Spleen (tissue), 13 donors: ENCODE measurements at places on chromosomes 3 and 15. TPM values are rescaled to one million over a fixed set of nuclear protein-coding genes. Genes with fewer than 3 reads are reported as not detected.

DNA sequence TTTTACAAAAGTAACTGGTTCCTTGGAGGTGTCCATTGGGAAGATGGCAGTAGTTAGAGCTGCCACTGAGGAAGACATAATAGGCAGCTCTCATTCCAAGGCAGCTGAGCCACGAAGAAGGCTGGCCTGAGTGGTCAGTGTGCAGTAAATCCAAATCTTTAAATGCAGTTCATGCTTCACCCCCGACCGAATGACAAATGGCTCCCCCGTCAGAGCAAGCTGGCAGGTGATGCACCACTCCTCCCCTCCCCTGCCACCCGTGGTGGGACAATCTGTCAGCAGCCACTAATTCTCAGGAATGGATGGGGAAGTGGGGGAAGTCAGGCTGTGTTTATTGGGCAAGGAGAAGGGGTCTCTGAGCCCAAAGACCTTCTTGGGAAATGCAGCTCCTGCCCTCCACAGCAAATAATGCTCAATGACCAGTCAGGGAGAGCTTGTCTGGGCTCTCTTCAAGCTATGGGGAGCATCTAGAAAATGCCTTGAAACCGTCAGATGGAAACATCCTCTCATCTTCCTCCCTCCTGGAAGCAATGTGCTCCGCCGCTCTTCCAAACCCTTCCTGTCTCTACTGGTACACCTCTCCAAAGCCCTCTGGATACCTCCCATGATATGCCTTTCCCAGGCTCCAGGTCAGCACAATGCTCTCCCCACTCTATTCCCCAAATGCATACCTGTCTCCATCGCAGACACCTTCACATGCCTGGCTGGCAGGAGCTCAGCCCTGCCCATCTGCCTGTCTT is 65.4 kb downstream of the LIPC start:
- DNase-seq, result no peak
- H3K4me1 ChIP-seq, result no peaks in the 10 kb centered on the region
- no peaks in the 10 kb centered on the region for H3K27me3 ChIP-seq
- no peaks in the 10 kb centered on the region for H3K36me3 ChIP-seq
- no peak overlapping the region for H3K4me3 ChIP-seq
- H3K27ac ChIP-seq, result no peak overlapping the region

DNA sequence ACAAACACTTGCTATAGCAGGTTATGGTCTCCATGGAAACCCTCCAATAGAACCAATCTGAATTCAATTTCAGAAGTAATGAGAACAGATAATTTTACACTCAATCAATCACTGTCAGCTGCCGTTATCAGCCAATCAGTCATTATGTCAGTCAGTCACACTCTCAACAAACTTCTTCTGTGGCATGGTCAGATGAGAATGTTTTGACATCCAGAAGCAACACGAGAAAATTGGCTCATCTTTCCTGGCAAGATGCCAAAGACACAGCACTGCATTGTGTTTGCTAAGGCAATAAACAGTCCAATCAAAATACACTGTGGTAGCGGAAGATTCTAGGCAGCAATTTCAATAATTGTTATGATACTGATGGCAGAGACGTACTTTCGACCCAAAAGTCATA is 190.7 kb downstream of the RORA start:
- no peaks in the 10 kb centered on the region for H3K4me1 ChIP-seq
- H3K4me3 ChIP-seq, result no peak overlapping the region
- H3K27me3 ChIP-seq, result no peaks in the 10 kb centered on the region
- H3K27ac ChIP-seq, result no peak overlapping the region

DNA sequence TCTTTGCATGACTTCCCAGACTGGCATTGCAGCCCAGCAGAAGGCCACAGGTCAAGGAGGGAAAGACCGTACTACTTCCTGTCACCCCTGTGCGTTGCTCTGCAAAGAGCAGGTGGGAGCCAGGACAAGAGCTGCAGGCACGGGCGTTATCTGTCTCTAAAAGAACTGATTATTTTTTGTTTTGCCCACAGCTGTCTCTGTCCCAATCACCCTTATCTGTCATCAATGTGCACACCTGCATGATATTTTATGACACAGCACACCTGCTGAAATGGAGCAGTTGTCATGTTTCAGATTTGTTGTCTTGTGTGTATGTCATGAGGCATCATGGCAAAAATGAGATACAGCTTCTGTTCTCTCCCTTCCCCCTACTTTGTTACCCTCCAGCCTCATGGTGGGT is 58.8 kb downstream of the SLCO3A1 start:
- H3K4me1 ChIP-seq, result peaks cover 10% of the 10 kb centered on the region
- no peaks in the 10 kb centered on the region for H3K27me3 ChIP-seq
- H3K36me3 ChIP-seq, result peaks cover 6% of the 10 kb centered on the region
- DNase-seq, result no peak
- no peak overlapping the region for H3K4me3 ChIP-seq
- no peak overlapping the region for H3K27ac ChIP-seq

GRCh38 chr15:52220251-52220650 is 29.1 kb upstream of the GNB5 start:
- H3K27ac ChIP-seq, result peak overlapping the region; percentile 79
- no peak overlapping the region for H3K4me3 ChIP-seq
- H3K4me1 ChIP-seq, result peaks cover 10% of the 10 kb centered on the region
- H3K27me3 ChIP-seq, result no peaks in the 10 kb centered on the region

DNA sequence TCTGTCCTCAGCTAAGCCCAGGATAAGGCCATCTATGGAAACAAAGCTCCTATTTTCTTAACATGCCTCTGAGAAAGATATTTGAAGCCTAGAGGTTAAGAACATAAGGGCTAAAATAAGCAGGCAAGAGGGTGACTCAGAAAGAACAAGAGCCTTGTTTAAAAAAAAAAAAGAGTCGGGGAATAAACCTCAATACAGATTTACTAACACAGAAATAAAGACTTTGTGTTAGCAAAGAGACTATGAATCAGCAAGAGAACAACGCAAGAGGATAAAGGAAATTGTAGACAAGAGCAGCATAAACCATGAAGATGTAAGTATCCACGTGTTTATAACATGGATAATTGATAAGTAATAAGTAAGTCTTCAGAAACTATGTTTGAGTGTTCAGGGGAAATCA is 36.0 kb downstream of the RAB27A start:
- peaks cover 4% of the 10 kb centered on the region for H3K36me3 ChIP-seq
- H3K27ac ChIP-seq, result peak overlapping the region; percentile 12
- H3K27me3 ChIP-seq, result no peaks in the 10 kb centered on the region
- H3K4me1 ChIP-seq, result peaks cover 12% of the 10 kb centered on the region

GRCh38 chr3:29721789-29722188 is 440.9 kb downstream of the RBMS3 start:
- no peak for DNase-seq
- H3K27me3 ChIP-seq, result no peaks in the 10 kb centered on the region
- no peak overlapping the region for H3K4me3 ChIP-seq
- no peaks in the 10 kb centered on the region for H3K36me3 ChIP-seq
- H3K4me1 ChIP-seq, result no peaks in the 10 kb centered on the region

- peak; percentile 94 for DNase-seq
- no peaks in the 10 kb centered on the region for H3K36me3 ChIP-seq
- H3K4me1 ChIP-seq, result peaks cover 4% of the 10 kb centered on the region
- H3K27ac ChIP-seq, result peak within 1 kb of the TSS; percentile 88
Observed at GRCh38 chr3:138608322-138609135, at the start of gene FAIM. TSS of gene FAIM (plus strand) at chr3:138608771. CDS start at chr3:138619727, 10,956 bp downstream.

- H3K4me3 ChIP-seq, result no peak overlapping the region
- peaks cover 62% of the 10 kb centered on the region for H3K4me1 ChIP-seq
- peak overlapping the region; percentile 51 for H3K27ac ChIP-seq
- H3K36me3 ChIP-seq, result no peaks in the 10 kb centered on the region
Observed at GRCh38 chr3:172152874-172153273, 113.5 kb downstream of the FNDC3B start.

GRCh38 chr3:104291437-104291851 is 1075.3 kb upstream of the ALCAM start:
- H3K27ac ChIP-seq, result no peak overlapping the region
- H3K27me3 ChIP-seq, result no peaks in the 10 kb centered on the region
- DNase-seq, result no peak
- H3K4me1 ChIP-seq, result no peaks in the 10 kb centered on the region

- H3K4me1 ChIP-seq, result peaks cover 11% of the 10 kb centered on the region
- DNase-seq, result no peak
- H3K36me3 ChIP-seq, result no peaks in the 10 kb centered on the region
- H3K27me3 ChIP-seq, result no peaks in the 10 kb centered on the region
- H3K27ac ChIP-seq, result no peak overlapping the region
- H3K4me3 ChIP-seq, result no peak overlapping the region
Observed at GRCh38 chr3:71264840-71265239, 318.7 kb downstream of the FOXP1 start.

DNA sequence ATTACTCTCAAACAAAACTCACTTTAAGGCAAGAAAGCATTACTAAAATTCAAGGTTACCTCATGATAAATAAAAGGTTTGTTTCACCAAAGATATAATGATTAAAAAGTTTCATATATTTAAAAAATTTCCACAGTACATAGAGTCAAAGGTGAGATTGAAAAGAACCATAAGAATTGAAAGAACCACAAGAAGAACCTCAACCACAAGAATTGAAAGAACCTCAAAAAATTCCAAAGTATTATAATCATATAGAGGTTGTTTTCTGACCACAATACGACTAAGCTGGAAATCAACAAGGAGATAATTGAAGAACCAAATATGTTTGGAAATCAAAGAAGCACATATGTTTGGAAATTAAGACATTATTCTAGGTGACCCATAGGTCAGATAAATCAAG is 52.7 kb downstream of the SLC25A36 start:
- H3K4me3 ChIP-seq, result no peak overlapping the region
- no peaks in the 10 kb centered on the region for H3K4me1 ChIP-seq
- no peak for DNase-seq
- no peaks in the 10 kb centered on the region for H3K36me3 ChIP-seq
- H3K27ac ChIP-seq, result no peak overlapping the region

TRPM1 gene
- total RNA-seq, result not detected

ARID3B gene
- 25.2 TPM for total RNA-seq

SPINT1 gene
- total RNA-seq, result 25.8 TPM

WWTR1 gene
- 65.8 TPM for total RNA-seq

ISL2 gene
- 0.32 TPM for total RNA-seq
